Stimulated activated memory B cell treated with anti-CD40 and anti-IgM and Interleukin-4, amounts not matched to agents 10 μg/mL and 1 μg/mL and 100 μg/mL, for 72 hours (primary cell): ENCODE measurements at places on chromosomes 3 and 15.

DNA sequence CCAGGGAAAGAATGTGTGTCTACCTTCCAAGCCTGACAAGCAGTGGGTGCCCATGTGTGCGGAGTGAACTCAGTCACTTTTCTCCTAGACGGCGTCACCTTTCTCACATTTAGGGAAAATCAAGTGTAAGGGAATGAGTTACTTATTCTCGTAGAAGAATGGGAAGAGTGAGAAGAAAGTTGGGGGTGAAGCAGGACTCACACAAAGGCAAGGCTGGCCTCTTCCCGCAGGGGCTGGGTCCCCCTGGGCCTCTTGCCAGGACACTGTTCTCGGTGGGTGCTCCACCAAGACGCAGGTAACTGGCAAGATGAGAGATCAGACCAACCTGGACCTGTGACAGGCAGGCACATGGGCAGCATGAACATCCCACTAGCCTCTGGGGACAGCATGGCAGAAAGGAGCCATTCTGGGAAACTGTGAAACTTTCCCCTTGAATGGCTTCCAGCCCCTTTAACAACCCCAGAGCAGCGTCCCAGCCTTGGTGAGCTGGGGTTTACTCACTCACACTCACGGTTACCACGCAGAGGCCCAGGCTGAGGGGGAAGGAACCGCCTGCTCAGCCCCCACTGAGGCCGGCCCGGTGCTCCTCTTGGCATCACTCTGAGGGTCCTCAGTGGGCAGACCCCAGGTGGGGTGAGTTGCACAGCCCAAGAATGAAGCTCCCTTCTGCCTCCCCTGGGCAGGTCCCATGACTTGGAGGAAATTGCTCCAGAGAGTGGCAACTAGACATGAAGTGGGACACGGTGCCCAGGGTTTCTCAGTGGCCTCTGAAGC, 15.0 kb upstream of the SRP14 start:
- H3K27ac ChIP-seq: peak overlapping the region; percentile 95
- no peaks in the 10 kb centered on the region for H3K27me3 ChIP-seq
- peak; percentile 70 for ATAC-seq
- peaks cover 72% of the 10 kb centered on the region for H3K4me1 ChIP-seq
- peak overlapping the region; percentile 50 for H3K4me3 ChIP-seq
- H3K36me3 ChIP-seq: peaks cover 21% of the 10 kb centered on the region

DNA sequence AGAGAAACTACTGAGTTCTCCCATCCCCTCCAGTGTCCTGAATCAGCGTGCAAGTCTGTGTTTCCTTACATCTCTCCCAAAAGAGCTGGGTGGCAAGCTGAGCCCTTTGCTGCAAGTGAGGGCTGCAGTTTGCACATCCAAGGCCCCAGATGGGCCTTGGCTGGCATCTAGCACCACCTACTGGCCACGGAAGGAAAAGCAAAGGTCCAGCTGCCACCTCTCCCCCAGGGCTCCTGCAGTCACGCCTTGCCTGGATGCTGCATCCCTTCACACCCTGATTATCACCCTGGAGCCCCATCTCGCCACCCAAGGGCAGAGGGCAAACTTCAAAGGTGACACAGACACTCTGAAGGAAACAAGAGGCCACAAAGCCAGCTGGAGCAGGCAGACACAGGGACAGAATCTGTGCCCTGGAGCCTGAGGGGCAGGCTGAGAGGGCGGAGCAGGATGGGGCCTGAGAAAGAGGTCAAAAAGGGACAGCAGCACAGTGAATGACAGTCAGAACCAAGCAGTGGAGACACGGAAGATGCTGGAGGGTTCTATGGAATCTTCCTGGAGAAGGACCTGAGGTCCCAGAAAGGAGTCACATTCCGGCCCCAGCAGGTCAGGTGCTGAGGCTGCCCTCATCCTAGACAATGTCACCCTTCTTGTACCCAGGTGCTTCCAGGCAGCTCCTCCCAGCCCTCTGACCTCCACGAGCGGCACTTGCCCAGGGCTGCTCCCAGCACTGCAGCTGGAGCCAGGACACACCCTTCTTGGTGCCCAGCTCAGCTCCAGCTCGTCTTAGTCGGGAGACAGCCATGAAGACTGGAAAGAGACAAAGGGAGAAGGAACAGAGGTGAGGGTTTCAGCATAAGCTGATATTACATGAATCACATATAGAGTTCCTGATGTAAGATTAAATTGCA, 18.3 kb upstream of the NTRK3 start:
- H3K4me1 ChIP-seq: no peaks in the 10 kb centered on the region
- peak; percentile 57 for ATAC-seq
- peaks cover 26% of the 10 kb centered on the region for H3K27me3 ChIP-seq

DNA sequence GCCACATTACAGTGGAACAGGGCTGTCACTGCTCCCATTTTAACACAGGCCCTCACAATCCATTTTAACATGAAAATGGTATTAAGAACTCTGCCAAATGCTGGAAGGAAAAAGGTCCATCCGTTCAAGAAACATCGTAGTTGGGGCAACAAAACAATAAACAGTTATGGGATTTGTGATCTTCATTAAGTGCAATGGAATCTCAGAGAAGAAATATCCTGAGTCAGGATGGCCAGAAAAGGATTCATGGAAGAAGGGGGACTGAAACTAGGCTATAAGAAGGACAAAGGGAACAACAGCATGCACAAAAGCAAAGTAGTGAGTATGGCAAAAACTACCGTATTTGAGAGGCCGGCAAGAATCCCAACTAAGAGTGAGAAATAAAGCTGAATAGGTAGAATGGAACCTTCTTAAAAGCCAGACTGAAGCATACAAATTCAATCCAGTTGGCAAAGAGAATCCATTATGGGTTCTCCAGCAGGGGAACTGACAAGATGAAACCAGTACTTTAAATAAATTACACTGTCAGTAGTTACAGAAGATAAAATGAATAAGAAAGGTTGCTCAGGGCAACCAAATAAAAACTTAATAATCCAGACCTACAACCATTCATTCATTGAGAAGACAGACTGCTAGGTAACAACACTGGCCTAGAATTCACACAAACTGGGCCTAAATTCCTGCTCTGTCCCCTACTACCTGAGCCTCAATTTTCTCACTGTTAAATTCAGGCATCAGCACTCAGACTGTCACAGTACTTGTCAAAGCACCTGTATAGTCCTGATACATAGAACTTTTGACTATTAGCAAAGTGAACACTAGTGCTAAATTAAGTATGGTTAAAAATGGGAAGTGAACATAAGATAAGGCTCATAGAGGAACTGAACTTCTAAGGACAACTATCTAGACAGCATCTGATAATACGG, 6.3 kb downstream of the TBL1XR1 start:
- peak overlapping the region; percentile 67 for H3K27ac ChIP-seq
- peaks cover 24% of the 10 kb centered on the region for H3K36me3 ChIP-seq
- peak; percentile 69 for ATAC-seq

DNA sequence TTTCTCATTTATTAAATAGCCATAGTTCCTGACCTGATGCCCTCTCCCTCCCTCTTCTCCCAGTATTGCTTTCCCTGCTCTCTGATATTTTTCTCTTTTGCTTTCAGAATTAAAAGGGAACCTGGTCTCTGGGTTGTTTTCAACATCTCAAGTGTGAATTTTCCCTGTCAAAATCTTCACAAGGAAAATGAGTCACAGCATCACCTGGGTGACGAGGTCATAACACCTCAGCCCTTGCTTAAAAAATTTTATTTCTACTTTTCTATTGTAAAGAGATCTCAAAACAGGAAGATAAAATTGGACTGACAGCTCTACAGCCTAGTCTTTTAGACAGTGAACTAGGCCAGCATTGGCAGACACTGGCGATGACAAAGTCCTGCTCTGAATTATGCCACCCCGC, 40.1 kb downstream of the GAP43 start:
- no peaks in the 10 kb centered on the region for H3K36me3 ChIP-seq
- H3K27ac ChIP-seq: peak overlapping the region; percentile 24
- H3K27me3 ChIP-seq: no peaks in the 10 kb centered on the region
- H3K4me1 ChIP-seq: peaks cover 42% of the 10 kb centered on the region

- ATAC-seq: no peak
- peaks cover 21% of the 10 kb centered on the region for H3K4me1 ChIP-seq
- H3K27ac ChIP-seq: no peak overlapping the region
- H3K36me3 ChIP-seq: peaks cover 6% of the 10 kb centered on the region
- H3K27me3 ChIP-seq: no peaks in the 10 kb centered on the region
These were observed 3.2 kb upstream of the FEM1B start for GRCh38 chr15:68274201-68274848.

DNA sequence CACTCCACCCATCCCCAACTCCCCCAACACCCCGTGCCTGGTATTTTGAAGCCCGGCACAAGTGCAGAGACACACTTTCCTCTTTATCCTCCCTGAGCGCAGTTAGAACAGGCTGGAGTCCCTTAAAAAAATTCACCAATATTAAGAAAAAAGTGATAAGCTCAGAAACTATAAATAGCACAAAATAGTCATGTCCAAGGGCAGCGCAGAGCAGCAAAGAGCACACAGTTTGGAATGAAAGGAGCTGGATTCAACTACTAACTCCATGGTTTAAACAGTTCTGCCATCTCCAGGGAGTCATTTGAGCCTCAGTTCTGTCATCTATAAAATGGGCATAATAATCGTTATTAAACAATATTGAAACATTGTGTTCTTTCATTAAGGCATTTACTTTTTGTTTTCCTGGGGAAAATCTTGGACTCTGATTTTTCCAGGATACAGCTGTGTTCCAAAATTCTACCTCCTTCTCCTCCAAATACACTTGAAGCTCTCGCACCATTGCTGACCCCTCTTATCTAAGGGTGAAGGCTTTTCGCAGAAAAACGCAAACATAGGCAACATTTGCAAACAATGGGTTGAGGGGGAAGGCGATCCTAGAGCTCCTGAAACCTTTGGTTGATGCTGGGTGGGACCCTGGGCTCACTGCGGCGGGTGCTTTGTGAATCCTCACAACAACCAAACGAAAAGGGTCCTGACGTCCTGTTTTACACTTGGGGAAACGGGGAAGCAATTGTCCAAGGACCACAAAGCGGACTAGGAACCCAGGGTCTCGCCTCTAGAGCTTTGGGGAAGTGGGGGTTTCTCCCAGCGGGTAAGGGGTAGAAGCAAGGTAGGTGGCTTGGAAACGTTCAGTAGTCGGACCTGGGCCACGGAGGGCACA, 41.8 kb downstream of the EPHB3 start:
- H3K4me3 ChIP-seq: peak overlapping the region; percentile 52
- peaks cover 70% of the 10 kb centered on the region for H3K27me3 ChIP-seq
- no peak overlapping the region for H3K27ac ChIP-seq
- no peak for ATAC-seq
- no peaks in the 10 kb centered on the region for H3K36me3 ChIP-seq
- peaks cover 25% of the 10 kb centered on the region for H3K4me1 ChIP-seq

DNA sequence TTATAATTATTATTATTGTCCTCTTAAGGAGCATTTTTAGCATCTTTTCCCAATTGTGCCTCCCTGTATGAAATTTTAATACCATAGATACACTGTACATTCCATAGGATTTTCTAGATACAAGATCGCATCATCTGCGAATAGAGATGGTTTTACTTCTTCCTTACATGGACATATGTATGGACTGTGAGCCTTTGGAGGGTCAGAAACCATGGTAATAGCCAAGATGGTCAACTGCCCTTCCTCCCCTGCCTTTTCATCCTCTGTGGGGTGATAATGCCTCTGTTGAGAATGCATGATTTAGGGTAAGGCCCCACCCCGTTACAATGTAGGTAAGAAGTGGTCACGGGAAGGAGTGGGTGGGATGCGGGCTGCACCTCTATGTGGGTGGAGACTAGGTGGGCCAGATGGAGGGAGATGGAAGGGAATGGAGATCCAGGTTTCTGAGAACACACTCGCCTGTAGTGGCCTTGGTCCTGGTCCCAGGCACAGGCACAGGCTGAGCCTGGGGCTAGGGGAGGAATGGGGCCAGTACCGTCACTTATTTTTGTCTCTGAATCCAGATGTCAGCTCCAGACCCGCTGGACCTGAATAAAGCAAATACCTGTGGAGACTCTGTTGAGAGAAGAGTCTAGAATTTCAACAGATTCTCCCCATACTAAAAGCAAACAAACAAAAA, 31.7 kb downstream of the GOLGA6A start:
- no peak for ATAC-seq
- peaks cover 18% of the 10 kb centered on the region for H3K4me1 ChIP-seq
- H3K27ac ChIP-seq: no peak overlapping the region
- no peak overlapping the region for H3K4me3 ChIP-seq
- no peaks in the 10 kb centered on the region for H3K27me3 ChIP-seq

DNA sequence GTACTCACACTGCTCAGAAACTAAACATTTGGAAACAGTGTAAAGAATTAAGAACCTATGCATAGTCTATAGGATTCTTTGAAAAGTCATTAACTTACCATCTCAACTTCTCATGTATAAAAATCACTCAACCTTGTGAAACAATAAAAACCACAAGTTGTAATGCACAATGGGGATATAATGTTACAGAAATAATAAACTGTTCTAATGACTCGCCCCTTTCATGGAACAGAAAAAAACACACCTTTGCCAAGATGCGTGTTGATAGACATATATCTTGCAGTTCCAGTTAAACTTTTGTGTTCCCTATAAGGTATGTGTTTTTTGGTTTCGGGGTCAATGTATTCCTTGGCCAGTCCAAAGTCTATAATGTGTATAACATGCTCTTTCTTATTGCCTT, 50.8 kb upstream of the PPIB start:
- no peaks in the 10 kb centered on the region for H3K4me1 ChIP-seq
- no peaks in the 10 kb centered on the region for H3K27me3 ChIP-seq
- H3K27ac ChIP-seq: no peak overlapping the region
- ATAC-seq: no peak

GRCh38 chr15:75167588-75168350, 33.9 kb upstream of the C15orf39 start:
- H3K27me3 ChIP-seq: peaks cover 21% of the 10 kb centered on the region
- H3K36me3 ChIP-seq: no peaks in the 10 kb centered on the region
- no peak overlapping the region for H3K4me3 ChIP-seq
- no peak overlapping the region for H3K27ac ChIP-seq
- no peak for ATAC-seq
- H3K4me1 ChIP-seq: peaks cover 17% of the 10 kb centered on the region

DNA sequence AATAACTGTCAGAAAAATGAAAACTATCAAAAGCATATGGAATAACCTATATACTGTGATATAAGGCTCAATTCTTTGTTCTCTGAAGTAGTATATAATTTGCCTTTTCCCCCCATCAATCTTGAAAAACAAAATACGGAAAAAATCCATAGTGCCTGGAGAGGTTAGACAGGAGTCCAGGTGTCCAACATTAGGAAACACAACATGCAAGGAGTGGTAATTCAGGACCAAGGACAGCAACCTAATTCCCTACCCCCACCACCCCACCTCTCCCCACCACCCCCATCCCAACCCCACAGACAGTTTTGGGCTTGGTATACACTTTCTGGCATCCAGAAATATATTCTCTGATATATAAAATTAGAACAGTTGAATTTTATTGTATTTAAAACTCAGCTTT, 55.1 kb upstream of the SLC25A26 start:
- H3K27ac ChIP-seq: no peak overlapping the region
- no peaks in the 10 kb centered on the region for H3K36me3 ChIP-seq
- no peak for ATAC-seq
- no peaks in the 10 kb centered on the region for H3K4me1 ChIP-seq
- no peak overlapping the region for H3K4me3 ChIP-seq

GRCh38 chr15:69493406-69493805, 40.8 kb downstream of the RPLP1 start:
- H3K27ac ChIP-seq: no peak overlapping the region
- no peak overlapping the region for H3K4me3 ChIP-seq
- H3K27me3 ChIP-seq: peaks cover 9% of the 10 kb centered on the region
- no peaks in the 10 kb centered on the region for H3K36me3 ChIP-seq
- no peak for ATAC-seq
- H3K4me1 ChIP-seq: no peaks in the 10 kb centered on the region

GRCh38 chr3:38578551-38578950, 70.9 kb downstream of the SCN5A start:
- ATAC-seq: no peak
- H3K4me1 ChIP-seq: peaks cover 6% of the 10 kb centered on the region
- no peak overlapping the region for H3K27ac ChIP-seq
- no peak overlapping the region for H3K4me3 ChIP-seq
- no peaks in the 10 kb centered on the region for H3K27me3 ChIP-seq
